RWPE2 (cell line): ENCODE measurements at places on chromosomes 4 and X.

DNA sequence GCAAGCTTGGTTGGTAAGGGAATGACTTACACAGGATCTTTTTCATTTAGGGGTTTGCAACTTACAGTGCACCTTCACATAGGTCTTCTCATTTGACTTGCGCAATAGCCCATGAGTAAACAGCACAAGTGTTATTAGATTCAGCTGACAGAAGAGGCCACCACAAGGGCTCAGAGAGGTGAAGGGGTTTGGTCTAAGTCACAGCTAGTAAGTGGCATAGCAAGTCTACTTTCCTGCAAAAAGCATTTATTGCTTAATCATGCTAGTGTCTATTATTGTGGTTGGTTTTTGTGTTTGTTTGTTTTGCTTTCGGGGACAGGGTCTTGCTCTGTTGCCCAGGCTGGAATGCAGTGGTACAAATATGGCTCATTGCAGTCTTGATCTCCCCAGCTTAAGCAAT lies 83.3 kb downstream of the SPRY1 start:
- no peak for DNase-seq

GRCh38 chrX:136387951-136388502 lies 87.3 kb downstream of the ADGRG4 start:
- DNase-seq: no peak

DNA sequence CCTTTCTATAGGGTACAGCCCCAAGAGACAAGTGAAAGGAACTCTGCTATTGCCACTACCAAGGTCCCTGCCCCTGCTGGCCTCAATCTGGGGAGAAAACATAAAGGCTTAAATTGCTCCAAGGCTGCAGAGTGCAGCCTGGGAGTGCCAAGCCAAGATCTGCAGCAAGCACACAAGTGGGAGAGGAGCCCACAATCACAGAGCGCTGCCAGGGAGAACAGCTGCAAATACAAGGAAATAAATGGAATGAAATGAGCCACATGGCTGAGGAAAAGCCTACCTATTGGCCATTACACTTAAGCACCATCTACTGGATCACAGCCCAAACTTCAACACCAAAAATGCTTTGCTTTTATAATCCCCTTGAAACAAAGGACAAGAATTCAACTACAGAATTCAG lies 582.4 kb downstream of the FAM133A start:
- DNase-seq: no peak

GRCh38 chrX:114959729-114960128 lies 57.7 kb downstream of the IL13RA2 start:
- no peak for DNase-seq

DNA sequence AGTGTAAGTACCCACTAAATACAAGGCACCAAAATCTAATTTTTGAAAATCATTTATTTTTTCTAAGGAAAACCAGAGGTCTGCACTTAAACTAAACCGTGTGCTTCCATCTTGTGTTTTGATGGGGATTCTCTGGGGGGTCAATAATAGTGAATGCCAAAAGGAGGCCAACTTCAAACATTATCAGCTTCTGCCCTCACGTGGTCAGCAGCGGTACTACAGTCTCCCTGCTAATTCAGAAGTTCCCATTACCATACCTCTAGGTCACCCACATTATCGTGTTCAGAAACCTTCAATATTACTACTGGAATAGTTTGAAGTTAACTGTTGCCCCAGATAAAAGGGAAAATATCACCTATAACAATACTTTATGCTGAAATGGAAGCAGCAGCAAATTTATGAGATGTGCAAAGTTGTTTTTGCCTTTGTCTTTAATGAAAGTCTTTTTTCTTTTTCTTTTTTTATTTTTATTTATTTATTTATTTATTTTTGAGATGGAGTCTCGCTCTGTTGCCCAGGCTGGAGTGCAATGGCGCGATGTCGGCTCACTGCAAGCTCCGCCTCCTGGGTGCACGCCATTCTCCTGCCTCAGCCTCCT lies 17.3 kb downstream of the CTPS2 start:
- DNase-seq: no peak

DNA sequence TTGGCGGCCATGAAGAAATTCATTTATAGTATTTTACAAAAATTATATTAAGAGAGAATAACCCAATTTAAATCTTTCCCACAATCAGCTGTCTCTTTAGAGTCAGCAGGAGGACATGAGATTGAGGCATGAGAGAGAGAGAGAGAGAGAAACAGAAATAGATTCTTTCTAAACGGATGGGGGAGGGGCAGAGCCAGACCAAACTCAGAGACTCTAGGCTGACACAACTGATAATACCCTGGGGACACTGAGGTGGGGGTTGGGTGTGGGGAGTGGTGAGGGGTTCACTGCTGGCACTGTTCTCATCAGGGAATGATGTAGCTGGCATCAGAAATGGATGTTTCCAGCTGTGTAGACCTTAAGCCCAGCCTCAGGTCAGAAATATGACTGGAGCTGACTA lies 20.5 kb upstream of the HOPX start:
- no peak for DNase-seq

DNA sequence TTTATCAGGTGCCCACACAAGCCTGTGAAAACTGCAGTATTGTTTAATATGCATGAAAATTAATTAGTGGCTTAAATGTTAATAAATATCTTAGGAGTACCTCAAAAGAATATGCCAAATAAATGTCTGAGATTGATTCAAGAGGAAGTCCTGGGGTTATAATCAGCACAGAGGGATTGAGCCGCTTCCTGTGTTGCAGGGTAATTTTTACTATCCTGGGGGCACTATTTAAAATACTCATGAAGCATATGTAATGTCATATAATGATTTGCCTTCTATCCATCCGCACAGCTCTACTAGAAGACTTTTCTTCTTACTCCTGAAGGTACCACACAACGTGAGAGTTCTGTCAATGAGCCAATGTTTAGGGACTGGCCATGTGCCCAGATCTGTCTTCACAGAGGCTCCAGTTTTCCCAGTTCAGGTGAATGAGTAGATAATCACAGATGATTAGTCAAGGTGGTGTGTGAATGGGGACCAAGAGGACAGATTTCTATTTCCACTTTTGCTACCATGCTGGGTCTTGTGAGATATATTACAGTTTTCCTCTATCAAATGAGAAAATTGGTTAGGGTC lies 233.3 kb downstream of the USP46 start:
- DNase-seq: no peak

GRCh38 chrX:116317409-116317808 lies 119.0 kb upstream of the SLC6A14 start:
- no peak for DNase-seq

DNA sequence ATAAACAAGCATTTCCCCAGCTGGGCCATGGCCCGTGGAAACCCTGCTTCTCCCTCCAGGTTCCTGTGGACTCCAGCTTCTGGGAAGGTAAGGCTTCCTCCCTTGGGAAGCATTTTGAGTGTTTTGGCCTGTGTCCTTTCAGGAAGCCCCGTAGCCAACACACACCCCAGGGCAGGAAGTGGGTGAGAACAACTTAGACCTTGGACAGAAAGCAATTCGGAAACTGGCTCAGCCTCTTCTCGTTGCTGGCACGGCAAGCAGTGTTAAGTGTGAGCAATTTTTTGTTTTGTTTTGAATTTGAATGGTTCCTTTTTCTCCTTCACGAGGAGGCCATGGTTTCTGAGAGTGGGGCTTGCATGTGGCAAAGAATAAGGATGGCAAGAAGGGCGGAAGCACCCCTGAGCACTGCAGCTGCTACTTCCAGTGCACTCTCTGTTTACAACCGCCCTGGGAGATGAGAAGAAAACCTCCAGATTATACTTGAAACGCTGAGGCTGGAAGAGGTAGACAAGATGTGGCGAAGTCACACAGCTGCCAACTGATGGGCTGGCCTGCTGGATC lies 14.1 kb upstream of the CYTL1 start:
- DNase-seq: no peak

DNA sequence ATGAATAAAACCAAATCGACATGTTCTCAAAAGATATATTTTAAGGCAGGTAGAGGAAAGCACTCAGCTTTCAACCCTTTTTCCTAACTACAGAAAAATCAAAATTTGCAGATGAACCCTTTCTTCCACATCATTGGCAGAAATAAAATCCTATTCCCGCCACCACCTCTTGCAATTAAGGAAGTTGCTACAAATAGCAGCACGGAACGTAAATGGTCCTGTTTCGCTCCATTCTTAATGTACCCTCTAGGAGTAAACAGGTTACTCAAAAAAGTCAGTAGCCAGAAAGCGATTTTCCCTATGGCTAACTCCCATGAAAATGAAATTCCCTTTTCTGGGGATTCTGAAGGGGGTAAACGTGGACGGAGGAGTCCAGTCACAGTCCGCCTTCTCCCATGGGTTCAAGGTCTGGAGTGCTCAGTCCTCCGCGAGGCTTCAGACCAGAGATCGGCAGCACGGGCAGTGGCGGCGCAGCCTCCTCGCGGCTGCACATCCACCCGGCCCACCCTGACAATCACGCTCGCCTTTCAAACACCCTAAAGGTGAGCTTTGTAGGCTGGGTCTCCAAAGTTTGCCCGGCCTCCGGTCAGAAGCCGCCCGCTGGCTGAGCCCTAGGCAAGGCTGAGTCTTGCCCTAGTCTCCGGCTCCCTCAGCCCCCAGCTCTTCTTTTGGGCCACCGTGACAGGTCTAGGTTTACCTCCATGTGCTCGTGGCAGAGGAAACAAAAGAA lies 1.8 kb downstream of the ATP11C start:
- no peak for DNase-seq

GRCh38 chr4:41268721-41269517 lies 12.2 kb downstream of the UCHL1 start:
- no peak for DNase-seq

DNA sequence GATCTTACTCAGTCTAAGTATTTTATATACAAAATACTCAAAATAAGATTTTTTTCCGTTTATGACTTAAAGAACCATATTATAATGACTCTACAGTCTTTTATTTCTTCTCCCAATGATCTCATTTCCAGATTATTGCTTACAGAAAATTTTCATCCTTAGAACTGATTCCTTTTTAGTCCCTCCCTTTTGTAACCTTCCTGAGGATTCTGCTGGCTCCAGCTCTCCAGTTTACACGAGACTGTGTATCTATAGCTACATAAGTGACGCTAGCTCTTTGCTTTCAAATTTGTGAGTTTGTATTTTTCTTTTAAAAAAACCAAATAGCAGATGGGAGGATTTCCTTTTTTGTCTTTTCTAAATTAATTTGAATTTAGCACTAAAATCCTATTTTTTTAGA lies 24.0 kb downstream of the FHDC1 start:
- no peak for DNase-seq

- no peak for DNase-seq
Observed at GRCh38 chr4:138299881-138300280, 57.7 kb upstream of the SLC7A11 start.

- DNase-seq: no peak
Observed at GRCh38 chr4:146790515-146790914, 151.8 kb downstream of the POU4F2 start.

DNA sequence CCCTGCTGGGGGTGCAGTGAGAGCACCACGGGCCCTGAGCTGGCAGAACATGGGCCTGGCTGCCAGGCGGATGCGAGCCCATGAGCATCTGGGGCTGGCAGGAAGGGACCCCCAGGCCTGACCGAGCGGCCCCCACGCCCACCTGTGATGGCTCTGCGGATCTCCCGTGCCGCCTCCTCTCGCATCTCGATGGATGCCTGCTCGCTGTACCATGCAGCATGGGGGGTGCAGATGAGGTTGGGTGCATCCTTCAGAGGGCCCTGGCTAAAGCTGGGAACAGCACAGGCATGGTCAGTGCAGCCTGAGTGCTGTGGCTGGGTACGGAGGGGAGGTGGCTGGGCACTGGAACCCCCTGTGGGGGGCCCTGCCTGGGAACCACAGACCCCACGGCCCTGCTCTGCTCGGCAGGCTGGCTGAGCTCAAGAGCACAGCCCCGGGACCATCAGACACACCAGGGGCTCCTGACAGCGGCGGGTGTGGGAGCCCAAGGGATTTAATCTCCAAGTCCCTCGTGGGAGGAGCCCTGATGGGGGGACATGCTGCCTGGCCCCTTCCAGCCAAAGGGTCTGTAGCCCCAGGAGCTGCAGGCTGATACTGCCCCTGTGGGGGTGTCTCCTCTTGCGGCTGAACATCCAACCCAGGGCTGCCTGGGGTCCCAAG lies 35.5 kb downstream of the CTBP1 start:
- DNase-seq: no peak

GRCh38 chr4:75745161-75745560 lies 20.8 kb downstream of the USO1 start:
- no peak for DNase-seq

DNA sequence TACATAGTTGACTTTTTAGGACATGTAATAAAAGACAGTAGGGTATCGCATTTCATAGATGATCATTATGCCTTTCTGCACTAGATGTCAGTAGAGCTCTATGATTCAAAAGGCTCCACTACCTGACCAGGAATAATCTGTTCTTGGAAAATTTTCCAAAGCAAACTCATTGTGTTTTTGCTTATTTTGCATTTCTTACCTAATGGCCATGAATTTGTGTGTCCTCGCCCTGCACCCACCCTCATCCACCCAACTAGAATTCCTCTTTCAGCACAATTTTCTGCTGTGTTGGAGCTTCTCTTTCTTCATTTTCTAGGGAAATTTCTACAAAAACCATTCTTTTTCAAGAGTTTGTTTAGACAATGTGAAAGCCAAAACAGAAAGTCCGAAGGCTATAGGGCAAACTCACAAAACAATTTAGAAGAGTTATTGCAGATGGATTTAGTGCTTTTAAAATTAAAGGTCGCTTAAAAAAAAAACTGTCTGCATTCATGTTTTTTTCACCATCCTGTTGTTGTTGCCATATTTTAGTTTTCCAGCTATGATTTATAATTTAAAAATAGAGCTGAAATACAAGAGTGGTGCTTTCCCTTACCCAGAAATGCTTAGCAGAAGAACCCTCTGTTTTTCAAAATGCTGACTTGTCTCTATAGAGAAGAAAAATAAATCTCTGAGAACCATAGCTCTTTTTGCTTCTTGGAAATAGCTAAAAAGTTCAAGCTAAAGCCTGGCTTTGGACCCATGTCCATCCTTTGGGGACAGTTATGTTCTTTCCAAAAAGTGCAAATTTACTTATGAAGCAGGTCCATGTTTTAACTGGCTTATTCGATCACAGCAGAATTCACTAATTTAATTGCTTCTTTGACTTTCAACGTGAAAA lies 183.7 kb downstream of the SPATA18 start:
- DNase-seq: no peak

DNA sequence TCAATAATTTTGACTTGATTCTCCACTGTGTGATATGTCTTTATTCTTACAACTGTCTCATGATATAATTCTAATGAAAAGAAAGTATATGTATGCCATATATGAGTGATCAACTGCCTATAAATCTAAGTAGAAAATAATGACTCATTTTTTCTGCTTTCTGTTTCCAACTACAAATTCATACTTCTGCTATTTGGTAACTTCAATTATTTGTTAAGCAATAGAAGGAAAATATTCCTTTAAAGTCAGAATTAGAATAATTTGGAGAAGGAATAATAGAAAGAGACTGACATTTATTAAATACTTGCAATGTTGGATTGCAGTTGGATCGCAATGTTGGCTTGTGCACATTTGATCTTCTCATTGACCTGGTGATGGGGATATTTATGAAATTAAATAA lies 204.2 kb upstream of the PACRGL start:
- no peak for DNase-seq
